ENCODE measurements at places on chromosomes 11 and 22.

GRCh38 chr11:95065336-95065735 is 1.4 kb upstream of the SRSF8 start:
- DNase-seq: no peak

GRCh38 chr11:95147364-95147905 is 57.8 kb downstream of the ENDOD1 start:
- DNase-seq: no peak

DNA sequence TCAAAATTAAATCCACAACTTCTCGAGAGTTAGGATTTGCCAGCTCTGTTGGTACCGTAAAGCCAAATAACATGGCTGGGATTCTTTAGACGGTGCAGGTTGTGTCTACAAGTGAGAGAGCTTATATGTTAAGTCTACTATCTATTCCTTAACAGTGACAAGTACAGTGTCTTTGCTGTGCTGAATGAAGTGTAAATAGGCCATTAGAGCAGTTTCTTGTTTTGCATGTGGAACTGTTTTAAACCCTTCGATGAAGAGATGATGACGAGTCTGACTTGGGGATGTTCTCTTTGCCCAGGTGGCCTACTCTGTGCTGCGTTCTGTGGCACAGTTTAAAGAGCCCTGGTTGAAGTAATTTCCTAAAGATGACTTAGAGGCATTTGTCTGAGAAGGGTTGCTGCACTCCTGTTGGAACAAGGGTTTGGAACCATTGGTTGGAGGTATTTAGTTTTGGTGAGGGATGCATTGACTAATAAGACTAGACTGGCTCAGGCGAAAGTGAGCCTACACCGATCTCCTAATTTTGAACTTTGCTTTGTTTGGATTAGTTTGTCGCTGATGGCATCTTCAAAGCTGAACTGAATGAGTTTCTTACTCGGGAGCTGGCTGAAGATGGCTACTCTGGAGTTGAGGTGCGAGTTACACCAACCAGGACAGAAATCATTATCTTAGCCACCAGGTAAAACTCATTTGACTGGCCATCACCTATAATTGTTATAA is 988 bp downstream of the RPS3 start:
- DNase-seq: peak; percentile 28

DNA sequence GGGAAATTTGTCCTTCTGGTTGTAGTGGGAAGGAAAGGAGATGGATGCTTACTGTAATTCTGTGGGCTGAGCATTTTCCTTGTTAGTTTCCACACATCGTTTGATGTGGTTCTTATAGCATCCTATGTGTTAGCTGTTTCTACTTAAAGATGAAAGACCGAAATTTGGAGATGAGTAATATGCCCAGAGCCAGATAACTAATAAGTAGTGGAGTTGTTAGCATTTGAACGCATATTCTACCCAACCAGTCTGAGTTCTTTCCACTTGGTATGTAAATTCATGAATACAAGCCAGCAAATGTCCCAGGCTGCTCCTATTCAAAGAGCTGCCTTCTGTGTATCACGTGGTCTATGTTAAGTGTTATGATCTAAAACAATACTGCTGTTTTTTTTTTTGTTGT is 14.6 kb downstream of the SPECC1L start:
- DNase-seq: peak; percentile 9

DNA sequence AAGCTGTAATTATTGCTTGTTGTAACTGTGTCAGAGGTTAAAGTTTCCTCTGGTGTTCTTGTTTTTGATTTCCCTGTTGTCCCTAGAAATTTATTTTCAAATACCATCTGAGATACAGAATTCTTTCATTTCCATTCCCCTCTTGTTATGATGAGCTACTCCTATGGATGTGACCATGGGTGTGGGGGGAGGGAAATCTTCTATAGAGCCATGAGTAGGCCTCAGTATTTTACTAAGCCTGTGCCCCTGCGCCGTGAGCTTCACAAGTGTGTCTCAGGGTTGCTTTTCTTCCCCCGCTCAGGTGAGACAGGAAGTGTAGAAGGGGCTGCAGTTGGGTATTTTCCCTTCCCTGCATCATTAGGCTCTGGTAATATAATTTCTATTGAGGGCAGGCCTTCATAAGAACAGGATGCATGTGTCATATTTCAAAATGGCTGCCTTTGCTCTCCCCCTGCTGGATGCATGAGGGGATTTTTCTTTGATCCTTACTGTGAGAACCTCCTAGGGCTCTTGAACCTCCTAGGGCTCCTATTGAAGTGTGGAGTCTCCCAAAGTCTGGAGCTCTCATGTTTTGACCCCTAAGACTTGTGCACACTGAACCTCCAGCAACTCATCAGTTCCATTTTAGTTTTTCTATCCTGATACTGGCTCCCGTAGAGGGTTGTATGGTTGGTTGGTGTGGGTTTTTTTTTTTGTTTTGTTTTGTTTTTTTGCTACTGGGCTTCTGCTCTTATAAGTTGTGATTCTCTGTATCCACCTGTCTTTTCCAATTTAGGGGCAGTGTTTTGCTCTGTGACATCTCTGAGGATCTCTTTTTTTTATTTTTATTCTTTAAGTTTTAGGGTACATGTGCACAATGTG is 658.2 kb downstream of the NTM start:
- no peak for DNase-seq

- DNase-seq: no peak
These were observed at the start of gene EMID1 for GRCh38 chr22:29205594-29206371. Gene EMID1 (plus strand): TSS chr22:29205896. CDS start chr22:29206039, 143 bp downstream.

- no peak for DNase-seq
These were observed 36.0 kb downstream of the COMMD9 start for GRCh38 chr11:36253238-36253637.

GRCh38 chr22:49240016-49240380 is 587.7 kb downstream of the BRD1 start:
- no peak for DNase-seq

DNA sequence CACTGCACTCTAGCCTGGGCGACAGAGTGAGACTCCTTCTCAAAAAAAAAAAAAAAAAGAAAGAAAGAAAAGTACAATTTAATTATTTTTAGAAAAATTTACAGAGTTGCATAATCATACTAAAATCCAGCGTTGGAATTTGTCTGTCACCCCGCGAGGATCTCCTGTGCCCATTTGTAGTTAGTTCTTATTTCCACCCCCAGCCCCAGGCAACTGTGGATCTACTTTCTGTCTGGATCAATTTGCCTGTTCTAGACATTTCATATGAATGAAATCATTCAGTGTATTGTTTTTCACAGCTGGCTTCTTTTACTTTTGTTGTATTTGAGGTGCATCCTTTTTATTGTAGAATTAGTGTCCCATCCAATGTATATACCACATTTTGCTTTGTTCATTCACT is 102.6 kb upstream of the RASSF10 start:
- no peak for DNase-seq

- peak; percentile 20 for DNase-seq
These were observed 5.5 kb upstream of the NEAT1 start for GRCh38 chr11:65416841-65417701.

DNA sequence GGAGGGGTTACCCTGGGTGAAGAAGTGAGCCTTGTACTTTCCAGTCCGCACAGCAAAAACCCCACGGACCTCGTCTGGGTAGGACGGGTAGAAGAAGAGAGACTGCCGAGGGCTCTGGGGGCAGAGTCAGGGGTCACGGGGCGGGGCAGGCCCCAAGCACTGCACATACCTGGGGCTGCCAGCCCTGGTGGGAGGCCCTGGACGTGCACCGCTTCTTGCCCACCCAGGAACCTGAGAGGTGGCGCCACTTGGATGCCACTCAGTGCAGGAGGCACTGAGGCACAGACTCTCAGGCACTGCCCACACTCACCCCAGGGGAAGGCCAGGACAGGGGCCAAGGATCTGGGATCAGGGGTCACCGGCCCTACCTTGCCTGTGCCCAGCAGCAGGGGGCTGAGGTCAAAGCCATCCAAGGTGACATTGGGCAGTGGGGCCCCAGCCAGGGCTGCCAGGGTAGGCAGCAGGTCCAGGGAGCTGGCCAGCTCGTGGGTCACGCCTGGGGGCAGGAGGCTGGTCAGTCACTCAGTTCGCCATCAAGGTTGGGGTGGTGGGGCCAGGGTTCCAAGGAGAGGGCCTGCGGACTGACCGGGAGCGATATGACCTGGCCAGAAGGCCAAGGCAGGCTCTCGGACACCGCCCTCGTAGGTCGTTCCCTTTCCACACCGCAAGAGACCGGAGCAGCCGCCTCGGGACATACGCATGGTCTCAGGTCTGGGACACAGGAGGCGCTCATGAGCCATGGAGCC is 2.2 kb downstream of the ARSA start:
- no peak for DNase-seq

- no peak for DNase-seq
These were observed 2.3 kb upstream of the ST3GAL4 start for GRCh38 chr11:126352934-126353801.

GRCh38 chr22:22720724-22721261 is 76.4 kb downstream of the GGTLC2 start:
- DNase-seq: no peak

DNA sequence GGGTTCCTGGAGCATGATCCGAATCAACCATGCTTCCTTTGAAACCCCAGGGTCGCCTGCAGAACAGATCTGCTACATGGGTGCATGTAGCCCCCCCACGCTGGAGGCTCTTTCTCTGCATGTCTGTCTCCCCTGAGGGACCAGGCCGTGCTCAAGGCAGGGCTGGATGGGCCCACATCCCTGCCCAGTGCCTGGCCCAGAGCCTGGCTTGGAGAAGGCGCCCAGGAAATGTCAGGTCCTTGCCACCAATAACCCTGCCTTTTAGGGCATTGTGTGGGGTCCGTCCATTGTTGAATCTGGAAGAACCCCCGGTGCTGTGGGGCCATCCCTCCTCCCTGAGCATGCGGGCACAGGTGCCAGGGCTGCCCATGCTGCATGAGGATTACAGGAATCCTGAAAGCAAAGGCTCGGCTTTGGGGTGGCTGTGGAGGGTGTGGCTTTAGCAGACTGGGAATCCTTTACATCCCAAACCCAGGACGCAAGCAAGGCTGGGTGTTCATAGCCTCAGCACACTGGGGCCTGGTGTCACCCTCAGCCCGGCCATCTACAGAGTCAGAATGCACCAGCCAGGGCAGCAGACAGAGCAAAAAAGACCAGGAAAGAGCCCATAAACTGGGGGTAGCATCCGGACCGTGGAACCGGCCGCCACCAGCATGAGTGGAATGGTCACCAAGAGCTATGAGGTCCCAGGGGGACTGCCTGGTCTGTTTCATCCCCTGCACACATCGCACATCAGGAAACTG is 48.2 kb downstream of the RTL6 start:
- DNase-seq: no peak

DNA sequence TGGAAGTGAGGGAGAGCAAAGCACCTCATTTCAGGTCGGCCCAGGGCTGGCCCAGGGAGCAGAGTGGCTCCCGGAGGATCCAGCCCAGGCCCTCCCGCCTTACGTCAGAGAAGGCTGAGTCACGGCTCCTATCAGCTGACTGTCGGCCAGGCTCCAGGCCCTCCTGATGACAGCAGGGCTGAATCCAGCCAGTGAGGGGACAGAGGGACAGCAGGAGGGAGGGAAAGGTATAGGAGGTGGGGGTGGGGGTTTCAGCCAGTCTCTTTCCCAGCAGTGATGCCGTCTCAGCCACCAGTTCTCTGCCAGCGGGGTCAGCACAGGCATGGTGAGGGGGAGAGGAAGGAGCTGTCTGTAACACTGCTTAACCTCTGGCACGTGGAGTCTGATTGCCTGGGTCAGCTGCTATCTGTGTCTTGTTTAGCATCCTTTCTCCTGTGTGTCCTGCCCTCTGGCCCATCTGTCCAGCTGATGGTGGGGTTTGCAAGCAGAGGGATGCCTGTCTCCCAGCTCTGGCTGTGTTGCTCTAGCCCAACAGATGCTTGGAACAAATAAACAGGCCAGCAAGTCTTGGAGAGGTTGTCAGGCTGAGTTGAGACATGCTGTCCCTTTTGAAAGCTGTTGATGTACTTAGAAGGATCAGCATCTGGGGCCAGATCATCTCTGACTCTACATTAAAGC is 74.0 kb downstream of the ADAMTS15 start:
- no peak for DNase-seq

- DNase-seq: no peak
These were observed 56.0 kb downstream of the COPB1 start for GRCh38 chr11:14443638-14444037.

GRCh38 chr11:1078191-1078601 is 3.5 kb downstream of the MUC2 start:
- DNase-seq: no peak

- no peak for DNase-seq
These were observed 39.0 kb downstream of the TBX1 start for GRCh38 chr22:19799322-19800190.

GRCh38 chr11:6925636-6926207 is 504 bp upstream of the ZNF215 start:
- DNase-seq: no peak

DNA sequence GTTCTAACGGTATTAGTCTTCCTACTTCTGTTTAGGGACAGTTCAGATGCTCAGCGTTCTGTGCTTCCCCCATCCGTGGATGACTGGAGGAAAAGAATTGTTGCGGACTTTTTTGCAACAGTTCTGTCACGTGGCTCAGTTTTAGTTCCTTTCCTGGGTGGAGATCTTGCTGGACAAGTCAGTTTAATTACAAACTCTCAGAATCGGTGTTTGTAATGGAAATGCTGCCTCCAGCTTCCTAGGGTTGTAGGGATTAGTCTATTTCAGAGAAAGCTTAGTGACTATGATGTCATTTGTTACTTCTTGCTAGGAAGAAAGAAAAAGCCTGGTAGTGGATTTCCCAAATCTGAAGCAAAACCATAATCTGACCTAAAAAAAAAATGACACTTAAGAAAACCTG is 320.4 kb downstream of the CADM1 start:
- no peak for DNase-seq

GRCh38 chr11:29027436-29027835 is 919.2 kb downstream of the METTL15 start:
- no peak for DNase-seq

DNA sequence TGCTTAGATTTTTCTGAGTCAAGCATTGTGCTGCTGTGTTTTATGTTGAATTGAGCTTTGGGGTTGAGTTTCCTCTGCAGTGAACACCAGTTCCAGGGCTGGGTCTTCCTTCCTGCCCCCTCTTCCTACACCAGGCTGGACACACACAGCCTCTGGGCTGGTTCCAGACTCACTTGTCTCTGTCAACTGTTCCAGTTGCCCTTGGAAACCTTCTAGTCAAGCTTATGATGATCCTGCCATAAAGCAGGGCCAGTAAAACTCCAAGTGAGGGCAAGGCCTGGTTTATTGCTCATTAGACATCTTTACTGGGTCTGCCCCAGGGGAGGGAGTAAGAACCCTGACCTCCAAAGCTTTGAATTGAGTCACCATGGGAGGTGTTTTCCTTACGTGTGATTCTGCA is 61.1 kb downstream of the KIAA1671 start:
- no peak for DNase-seq

- no peak for DNase-seq
These were observed 13.8 kb downstream of the SEC14L3 start for GRCh38 chr22:30457981-30458380.

DNA sequence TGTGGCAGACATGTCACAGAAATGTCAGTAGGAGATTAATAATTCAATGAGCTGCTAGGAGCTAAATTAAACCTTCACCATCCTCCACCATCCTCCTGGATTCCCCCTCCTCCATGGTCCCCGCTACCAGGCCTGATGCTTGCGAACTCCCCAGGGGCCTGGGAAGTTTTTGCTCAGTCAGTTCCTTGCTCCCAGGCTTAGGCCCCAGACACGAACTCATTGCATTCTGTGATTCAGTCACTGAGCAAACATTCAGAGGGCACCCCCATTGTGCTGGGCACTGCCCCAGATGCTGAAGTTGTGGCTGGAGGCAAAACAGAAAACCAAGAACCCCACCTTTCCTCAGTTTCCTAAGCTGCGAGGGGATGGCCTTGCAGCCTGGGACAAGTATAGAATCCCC is 14.3 kb downstream of the NPTXR start:
- no peak for DNase-seq

- no peak for DNase-seq
These were observed 236.3 kb upstream of the SORL1-AS1 start for GRCh38 chr11:121688860-121689614.
